ENCODE measurements at places on chromosomes 5 and 9.

- H3K4me3 ChIP-seq: no peak overlapping the region
- no peaks in the 10 kb centered on the region for H3K36me3 ChIP-seq
- no peak for DNase-seq
- no peaks in the 10 kb centered on the region for H3K27me3 ChIP-seq
- no peak overlapping the region for H3K27ac ChIP-seq
Observed at GRCh38 chr9:77943057-77943456, 88.6 kb downstream of the GNAQ start.

- no peaks in the 10 kb centered on the region for H3K4me1 ChIP-seq
- H3K27ac ChIP-seq: no peak overlapping the region
- DNase-seq: no peak
Observed at GRCh38 chr9:97852399-97853055, 499 bp upstream of the FOXE1 start.

GRCh38 chr9:26054600-26055520 lies 376.6 kb upstream of the TUSC1 start:
- no peak for DNase-seq
- H3K4me1 ChIP-seq: no peaks in the 10 kb centered on the region
- H3K27ac ChIP-seq: no peak overlapping the region
- no peak overlapping the region for H3K4me3 ChIP-seq
- no peaks in the 10 kb centered on the region for H3K36me3 ChIP-seq

- peak overlapping the region; percentile 62 for H3K27ac ChIP-seq
- H3K4me3 ChIP-seq: peak overlapping the region; percentile 13
- H3K4me1 ChIP-seq: no peaks in the 10 kb centered on the region
- no peaks in the 10 kb centered on the region for H3K27me3 ChIP-seq
- H3K36me3 ChIP-seq: no peaks in the 10 kb centered on the region
Observed at GRCh38 chr5:109803854-109804253, 114.1 kb downstream of the MAN2A1 start.

DNA sequence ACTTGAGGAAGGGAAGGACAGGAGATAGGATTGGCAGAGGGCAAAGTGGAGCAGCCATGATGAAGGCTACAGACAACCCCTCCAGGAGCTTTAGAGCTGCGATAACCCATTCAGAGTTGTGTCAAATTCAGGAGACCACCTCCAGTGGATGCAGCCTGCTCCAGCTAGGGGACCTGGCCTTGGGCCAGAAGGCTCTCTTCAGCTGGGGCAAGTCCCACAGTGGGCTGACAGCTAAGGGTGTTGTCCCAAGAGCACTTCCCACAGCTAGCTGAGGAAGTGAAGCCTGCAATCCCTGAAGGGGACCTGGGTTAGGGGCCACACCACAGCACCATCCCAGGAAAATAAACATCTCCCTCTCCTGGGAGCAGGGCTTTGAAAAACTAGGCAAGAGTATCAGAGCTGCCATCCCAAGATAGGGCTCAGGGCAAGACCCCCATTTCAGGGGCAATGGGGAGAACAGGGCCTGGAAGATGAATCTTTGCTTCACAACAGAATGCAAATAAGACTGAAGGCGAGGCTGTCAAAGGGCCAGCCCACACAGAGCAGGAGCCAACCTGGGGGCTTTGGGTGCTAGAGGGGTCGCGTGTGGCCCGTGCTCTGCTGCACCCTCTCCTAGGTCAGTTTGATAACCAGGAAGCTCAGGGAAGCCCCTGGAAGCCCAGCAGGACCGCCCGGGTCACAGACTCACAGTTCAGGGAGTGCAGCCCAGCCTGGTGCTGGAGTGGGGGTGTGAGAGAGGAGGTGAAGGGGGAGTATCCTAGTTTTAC lies 19.3 kb upstream of the DAPK1 start:
- peaks cover 3% of the 10 kb centered on the region for H3K4me1 ChIP-seq
- H3K4me3 ChIP-seq: no peak overlapping the region
- no peak overlapping the region for H3K27ac ChIP-seq
- H3K27me3 ChIP-seq: no peaks in the 10 kb centered on the region
- no peaks in the 10 kb centered on the region for H3K36me3 ChIP-seq

GRCh38 chr5:160638161-160638742 lies 213.8 kb downstream of the ATP10B start:
- H3K27ac ChIP-seq: peak overlapping the region; percentile 38
- no peaks in the 10 kb centered on the region for H3K27me3 ChIP-seq
- H3K4me3 ChIP-seq: no peak overlapping the region
- no peaks in the 10 kb centered on the region for H3K36me3 ChIP-seq
- no peaks in the 10 kb centered on the region for H3K4me1 ChIP-seq
- DNase-seq: no peak

- no peaks in the 10 kb centered on the region for H3K36me3 ChIP-seq
- no peaks in the 10 kb centered on the region for H3K27me3 ChIP-seq
- no peak overlapping the region for H3K4me3 ChIP-seq
- no peak overlapping the region for H3K27ac ChIP-seq
- H3K4me1 ChIP-seq: no peaks in the 10 kb centered on the region
Observed at GRCh38 chr5:150213530-150213929, 23.7 kb downstream of the SLC6A7 start.

DNA sequence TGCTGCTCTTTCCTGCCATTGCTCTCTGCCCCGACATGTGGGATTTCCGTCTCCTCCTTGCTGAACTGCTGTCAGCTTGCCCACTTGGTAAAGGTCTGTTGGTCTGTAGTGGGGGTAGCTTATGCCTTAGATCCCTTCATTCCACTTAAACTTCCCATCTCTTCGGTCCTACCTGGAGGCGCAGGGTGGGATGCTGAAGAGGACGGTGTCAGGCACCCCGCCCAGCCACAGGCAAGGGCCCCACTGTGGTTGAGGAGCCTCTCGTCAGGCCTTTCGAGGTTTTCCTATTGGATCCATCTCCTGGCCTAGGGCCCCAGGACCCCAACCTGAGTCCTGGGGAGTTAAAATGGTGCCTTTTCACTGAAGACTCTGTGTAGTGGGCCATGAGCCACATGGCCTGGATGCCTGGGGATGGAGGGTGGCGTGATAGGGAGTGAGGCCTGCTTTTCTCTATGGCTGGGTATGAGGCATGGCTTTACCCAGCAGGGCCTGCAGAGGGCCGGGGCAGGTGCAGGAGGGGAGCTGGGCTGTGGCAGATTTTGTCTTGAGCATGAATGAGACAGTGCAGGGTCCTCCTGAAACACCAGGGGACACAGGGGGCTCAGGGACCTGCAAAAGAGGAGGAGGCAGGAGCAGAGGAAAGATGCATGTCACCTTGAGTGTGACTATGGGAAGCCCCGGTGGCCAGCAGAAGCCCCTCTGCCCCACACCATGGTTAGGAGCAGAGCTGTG lies 25.8 kb upstream of the RNF130 start:
- H3K4me1 ChIP-seq: no peaks in the 10 kb centered on the region
- H3K36me3 ChIP-seq: no peaks in the 10 kb centered on the region
- no peak overlapping the region for H3K4me3 ChIP-seq
- H3K27me3 ChIP-seq: no peaks in the 10 kb centered on the region
- H3K27ac ChIP-seq: no peak overlapping the region

DNA sequence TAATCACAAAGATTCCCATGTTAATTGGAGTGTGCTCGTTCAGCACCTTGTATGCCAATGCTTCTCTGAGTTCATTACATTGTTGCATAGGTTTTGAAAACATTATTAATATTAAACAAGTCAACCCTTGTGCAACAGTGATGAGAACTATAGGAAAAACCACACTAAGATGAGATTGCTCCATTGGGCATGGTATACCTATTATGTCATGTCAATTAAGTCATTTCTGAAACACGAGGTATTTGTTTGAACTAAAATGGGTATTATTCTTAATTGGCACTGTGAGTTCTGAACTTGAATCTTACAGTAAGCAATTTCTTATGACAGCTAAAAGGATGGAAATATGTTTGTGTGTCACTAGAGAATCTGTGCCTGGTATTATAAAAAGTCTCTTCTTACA lies 447.7 kb downstream of the EFNA5 start:
- no peaks in the 10 kb centered on the region for H3K4me1 ChIP-seq
- H3K4me3 ChIP-seq: no peak overlapping the region
- no peaks in the 10 kb centered on the region for H3K27me3 ChIP-seq

DNA sequence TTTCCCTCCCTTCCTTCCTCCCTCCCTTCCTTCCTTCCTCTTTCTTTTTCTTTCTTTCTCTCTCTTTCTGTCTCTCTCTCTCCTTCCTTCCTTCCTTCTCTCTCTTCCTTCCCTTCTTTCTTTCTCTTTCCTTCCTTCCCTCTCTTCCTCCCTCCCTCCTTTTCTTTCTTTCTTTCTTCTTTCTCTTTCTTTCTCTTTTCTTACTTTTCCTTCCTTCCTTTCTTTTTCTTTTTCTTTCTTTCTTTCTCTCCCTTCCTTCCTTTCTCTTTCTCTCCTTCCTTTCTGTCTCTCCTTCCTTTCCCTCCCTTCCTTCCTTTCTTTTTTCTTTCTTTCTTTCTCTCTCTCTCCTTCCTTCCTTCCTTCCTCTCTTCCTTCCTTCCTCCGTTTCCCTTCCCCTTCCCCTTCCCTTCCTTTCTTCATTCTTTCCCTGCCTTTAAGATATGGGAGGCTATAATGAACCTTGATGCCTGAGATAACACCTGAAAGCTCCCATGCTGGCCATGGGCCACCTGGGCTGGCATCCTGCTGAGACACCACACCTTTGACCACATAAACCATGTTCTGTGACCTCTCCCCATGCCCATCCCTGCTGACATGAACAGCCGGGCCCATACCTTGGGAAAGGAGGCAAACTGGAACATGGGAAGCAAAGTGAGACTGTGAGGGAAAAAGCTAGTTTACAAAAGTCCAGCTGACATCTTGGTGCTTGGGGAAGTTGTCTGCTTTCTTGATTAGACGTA lies 197.8 kb upstream of the ZNF618 start:
- H3K27me3 ChIP-seq: no peaks in the 10 kb centered on the region
- no peaks in the 10 kb centered on the region for H3K4me1 ChIP-seq
- H3K36me3 ChIP-seq: no peaks in the 10 kb centered on the region
- no peak overlapping the region for H3K27ac ChIP-seq
- DNase-seq: no peak

DNA sequence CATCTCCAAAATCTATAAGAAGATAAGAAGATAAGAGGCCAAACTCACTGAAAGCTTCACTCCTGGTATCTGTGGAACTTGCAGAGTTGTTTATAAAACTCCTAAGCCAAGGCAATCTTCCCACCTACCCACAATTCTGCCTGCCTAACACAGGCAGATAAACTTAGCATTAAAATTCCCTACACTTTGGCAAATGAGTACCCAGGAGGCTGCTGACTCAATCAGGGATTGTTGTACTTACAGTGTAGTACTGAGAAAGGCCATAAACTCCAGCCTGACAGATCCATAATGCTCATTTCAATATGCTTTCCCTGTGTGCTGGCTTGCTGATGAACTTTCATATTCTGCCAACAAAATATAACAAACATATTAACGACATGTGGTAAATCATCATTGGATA lies 725.2 kb downstream of the BRINP1 start:
- no peaks in the 10 kb centered on the region for H3K36me3 ChIP-seq
- DNase-seq: no peak
- H3K4me1 ChIP-seq: no peaks in the 10 kb centered on the region
- H3K27ac ChIP-seq: no peak overlapping the region
- H3K27me3 ChIP-seq: no peaks in the 10 kb centered on the region

GRCh38 chr5:36777105-36777757 lies 99.3 kb upstream of the NIPBL start:
- DNase-seq: no peak
- H3K4me3 ChIP-seq: no peak overlapping the region
- no peaks in the 10 kb centered on the region for H3K27me3 ChIP-seq
- no peaks in the 10 kb centered on the region for H3K4me1 ChIP-seq
- no peak overlapping the region for H3K27ac ChIP-seq
- H3K36me3 ChIP-seq: no peaks in the 10 kb centered on the region

DNA sequence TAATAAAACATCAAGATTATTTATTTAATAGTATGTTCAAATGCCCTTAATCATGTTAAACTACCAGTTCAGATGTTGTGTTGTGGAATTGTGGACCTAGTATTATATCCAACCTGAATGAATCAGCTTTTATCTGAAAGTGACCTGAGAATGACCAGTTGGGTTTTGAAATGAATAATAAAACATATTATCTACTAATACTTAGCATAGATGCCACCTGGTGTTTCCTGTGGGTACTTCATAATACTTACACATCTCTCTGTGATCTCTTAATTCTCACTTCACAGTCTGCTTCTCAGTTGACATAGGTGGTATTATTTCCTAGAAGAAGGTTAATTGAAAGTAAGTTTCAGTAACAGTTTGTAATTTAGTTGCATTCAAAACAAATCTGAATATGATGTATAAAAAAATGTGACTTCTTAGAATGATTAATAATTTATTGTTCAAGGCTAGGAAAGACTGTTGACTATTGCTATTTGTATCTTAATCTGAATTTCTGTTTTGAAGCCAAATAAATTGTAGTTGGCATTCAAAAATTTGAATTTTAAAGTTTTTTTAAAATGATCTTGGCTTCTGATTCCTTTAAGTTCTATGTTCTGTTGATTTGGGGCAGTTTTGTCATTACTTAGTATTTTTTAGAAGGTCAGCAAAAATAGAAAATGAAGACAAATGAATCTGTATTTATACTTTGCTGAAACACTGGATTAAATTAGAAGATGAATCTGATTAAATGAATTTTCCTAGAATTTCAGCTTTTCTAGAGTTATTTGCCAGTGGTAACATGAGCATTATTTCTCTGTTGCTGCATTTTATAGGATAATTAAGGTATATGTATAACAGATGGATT lies 48.2 kb downstream of the KIF2A start:
- no peaks in the 10 kb centered on the region for H3K4me1 ChIP-seq
- DNase-seq: no peak
- H3K36me3 ChIP-seq: peaks cover 13% of the 10 kb centered on the region
- H3K27me3 ChIP-seq: no peaks in the 10 kb centered on the region
